ENCODE measurements at places on chromosomes 12 and 14.

DNA sequence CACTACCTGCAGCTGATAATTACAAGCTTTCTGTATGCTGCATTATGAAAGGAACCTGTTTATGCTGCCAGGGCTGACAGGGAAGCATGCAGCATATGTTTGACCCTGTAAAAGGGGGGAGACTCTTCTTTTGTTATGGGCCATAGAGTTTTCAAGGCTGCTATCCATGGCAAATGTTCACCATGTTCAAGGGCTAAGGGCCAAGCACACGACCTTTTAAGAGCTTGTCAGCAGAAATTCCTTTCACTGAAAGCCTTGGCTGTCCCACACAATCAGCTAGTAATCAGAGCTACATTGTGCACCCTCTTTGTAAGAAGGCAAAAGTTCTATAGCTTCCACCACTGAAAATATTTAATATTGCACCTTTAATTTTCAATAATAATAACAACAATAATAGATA, 74.2 kb upstream of the MBIP start:
- DNase-seq: no peak

- no peak for DNase-seq
Measured at GRCh38 chr12:95208678-95209077, 8.6 kb downstream of the FGD6 start.

DNA sequence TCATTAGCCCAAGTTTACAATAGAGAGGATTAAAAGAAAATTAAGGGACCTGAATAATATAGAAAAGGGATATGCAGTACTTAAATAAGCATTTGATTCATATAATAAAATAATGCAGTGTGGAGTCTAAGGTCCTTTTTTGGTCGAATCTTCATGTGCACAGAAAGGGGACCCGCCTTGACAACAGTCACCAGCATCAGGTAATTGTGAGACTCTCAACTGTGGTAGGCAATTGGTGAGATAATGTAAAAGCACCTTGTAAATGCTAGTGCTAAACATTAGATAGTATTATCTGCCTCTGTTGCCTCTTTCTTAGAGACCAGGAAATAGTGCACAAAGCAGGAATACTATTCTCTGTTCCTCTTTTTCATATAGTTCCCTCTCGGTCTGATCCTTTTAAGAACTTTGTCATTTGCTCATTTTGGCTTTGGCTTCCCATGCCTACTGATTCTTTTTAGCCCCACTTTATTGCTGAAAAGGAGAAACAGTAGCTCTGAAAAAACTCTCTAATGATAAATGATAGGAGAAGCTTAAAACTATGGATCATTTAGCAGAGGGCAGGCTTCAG, 17.5 kb downstream of the CHPT1 start:
- no peak for DNase-seq

- DNase-seq: no peak
Measured at GRCh38 chr14:95871531-95871930, 5.1 kb upstream of the TUNAR start.

DNA sequence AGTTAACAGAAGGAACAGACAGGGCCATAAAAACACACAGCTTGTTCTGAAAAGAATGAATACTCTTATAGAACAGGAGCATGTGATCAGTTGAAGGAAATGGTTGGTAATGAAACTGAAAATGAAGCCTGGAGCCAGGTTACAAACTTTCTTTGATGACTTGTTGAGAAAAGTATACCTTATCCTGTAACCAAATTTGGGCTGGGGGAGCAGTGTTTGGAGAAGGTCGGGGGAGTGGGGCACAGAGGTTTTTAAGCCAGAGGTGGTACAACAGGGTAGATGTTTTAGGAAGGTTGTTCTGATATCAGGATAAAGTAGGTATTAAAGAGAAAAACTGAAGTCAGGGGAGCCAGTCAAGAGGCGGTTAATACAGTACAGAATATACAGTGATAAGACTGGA, 8.2 kb downstream of the GOLT1B start:
- no peak for DNase-seq

GRCh38 chr12:3028108-3028507, 49.1 kb upstream of the TSPAN9 start:
- no peak for DNase-seq

GRCh38 chr14:89640141-89640540, 223.1 kb upstream of the FOXN3 start:
- no peak for DNase-seq

- DNase-seq: no peak
Measured at GRCh38 chr14:105055736-105056302, 9.4 kb downstream of the GPR132 start.

GRCh38 chr12:132288516-132289215, 40.7 kb downstream of the GALNT9 start:
- DNase-seq: no peak

GRCh38 chr12:15497671-15498292, 175.5 kb downstream of the PTPRO start:
- no peak for DNase-seq

All from NT2/D1 (cell line).